ENCODE measurements at places on chromosomes 4 and X. TPM values are rescaled to one million over a fixed set of nuclear protein-coding genes. Genes with fewer than 3 reads are reported as not detected.

DNA sequence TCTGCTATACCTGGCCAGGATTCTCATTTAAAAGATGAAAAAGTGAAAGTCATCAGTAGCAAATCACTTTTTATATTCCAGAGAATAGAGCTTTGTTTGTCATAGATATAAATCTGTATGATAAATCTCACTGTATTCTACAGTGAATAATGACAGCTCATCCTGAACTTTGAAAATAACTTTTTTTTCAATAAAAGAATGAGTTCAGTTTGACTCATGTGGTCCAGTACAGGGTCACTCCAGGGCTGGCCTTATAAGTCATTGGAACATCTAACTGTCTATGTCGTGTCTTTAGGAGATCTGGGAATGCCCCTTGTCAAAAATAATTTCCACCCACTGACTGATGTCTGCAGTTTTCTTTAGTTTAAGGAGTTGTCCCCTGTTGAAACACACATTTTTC, 18.5 kb upstream of the CXCL8 start:
- H3K27ac ChIP-seq: no peak overlapping the region
- DNase-seq: no peak
- peaks cover 7% of the 10 kb centered on the region for H3K4me1 ChIP-seq
- H3K36me3 ChIP-seq: no peaks in the 10 kb centered on the region
- H3K27me3 ChIP-seq: no peaks in the 10 kb centered on the region

DNA sequence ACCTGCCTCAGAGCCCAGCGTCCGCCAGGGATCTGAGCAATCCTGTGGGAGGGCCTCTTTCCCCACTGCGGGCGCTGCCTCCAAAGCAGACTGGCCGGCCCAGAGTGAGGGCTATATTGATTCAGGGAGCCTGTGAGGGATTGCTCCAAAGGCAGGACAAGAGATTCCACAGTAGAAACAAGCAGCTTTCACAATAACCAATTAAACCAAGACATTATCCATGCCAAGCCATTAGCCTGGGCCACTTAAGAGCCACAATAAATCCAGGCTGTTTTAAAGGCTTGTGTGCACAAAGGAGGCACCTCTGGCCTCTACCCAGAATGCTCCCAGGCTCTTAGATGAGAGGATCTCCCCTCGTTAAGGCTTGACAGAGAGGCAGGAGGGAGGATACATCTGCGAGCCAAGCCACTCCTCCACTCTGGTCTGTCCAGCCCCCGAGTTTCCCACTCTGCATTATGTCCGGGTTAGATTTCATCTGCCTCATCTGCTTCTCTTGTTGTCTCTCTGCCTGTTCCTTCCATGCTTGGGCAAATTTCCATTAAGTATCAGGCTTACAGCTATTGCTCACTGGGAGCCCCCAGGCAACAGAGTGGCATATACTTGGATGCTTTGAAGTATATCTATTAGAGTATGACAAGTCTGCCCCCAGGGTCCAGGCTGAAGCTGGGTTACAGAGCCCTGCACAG, 357.9 kb downstream of the UNC5C start:
- H3K27ac ChIP-seq: no peak overlapping the region
- H3K4me3 ChIP-seq: no peak overlapping the region
- H3K36me3 ChIP-seq: no peaks in the 10 kb centered on the region
- no peak for DNase-seq
- H3K4me1 ChIP-seq: peaks cover 18% of the 10 kb centered on the region
- H3K27me3 ChIP-seq: no peaks in the 10 kb centered on the region

The TBX22 gene
- not detected for total RNA-seq

DNA sequence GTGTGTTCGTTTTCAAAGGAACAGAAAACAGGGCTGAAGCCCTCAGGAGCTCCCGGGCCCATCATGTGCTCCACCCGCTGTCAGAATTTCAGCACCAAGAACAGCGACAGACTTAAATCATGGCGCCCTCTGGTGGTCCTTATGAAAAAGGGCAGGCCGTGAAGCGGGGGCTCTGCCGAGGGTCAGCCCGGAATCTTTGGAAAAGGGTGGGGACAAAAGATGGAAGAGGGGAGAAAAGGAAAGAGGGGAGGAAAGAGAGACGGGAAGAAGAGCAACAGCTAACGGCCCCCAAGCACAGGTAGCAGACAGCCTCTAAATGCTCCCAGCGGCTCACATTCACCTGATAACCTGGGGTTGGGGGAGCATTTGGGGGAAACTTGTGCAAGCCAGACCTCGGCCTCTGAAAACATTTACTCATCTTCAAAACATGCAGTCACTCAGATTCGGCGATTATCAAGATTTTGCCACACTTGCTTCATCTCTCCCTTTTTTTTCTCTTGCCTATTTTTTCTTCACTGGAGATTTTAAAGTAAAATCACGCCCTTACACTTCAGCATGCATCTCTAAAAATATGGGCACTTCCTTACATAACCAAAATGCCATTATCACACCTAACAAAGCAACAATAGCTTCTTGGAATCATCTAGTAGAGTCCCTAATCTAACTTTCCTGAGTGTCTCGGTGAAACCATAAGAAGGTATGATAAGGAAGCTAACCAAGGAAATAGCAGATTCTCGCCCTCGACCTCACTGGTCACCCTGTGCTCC, 28.1 kb upstream of the MAN2B2 start:
- H3K4me3 ChIP-seq: no peak overlapping the region
- H3K36me3 ChIP-seq: no peaks in the 10 kb centered on the region
- peaks cover 7% of the 10 kb centered on the region for H3K27me3 ChIP-seq
- no peak overlapping the region for H3K27ac ChIP-seq

DNA sequence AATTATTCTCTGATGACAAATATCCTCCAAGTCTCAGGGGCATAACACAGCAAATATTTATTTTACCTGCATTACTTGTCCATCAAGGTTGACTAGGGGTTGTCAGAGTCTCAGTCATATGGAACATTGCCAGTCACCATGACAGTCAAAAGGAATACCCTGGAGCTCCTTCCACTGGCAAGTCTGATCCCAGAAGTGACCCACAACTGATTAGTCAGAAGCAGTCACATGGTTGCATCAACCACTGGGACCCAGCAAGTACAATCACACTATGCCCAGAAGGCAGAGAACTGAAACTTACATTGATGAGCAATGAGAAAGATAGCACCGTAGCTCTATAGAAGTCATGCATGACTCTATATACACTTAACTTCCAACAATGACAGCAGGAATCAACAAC, 41.9 kb upstream of the SOD3 start:
- peaks cover 4% of the 10 kb centered on the region for H3K27me3 ChIP-seq
- no peak for DNase-seq
- H3K4me1 ChIP-seq: no peaks in the 10 kb centered on the region
- H3K4me3 ChIP-seq: no peak overlapping the region

DNA sequence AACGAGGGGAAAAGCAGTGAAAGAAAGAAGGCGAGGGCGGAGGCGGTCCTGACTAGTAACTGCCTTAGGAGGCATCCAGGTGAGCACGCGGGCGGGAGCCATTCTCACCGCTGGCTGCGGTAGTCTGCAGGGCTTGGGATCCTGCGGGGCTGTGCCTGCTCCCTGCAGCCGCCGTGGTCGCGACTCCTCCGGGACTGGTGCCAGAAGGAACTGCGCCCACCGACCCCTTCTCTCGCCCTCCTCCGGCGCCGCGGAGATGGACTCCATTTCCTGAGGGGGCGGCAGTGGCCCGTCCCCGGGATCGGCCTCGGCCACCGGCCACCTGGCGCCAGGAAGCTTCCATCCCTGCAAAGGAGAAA, 543 bp downstream of the NFXL1 start:
- peaks cover 22% of the 10 kb centered on the region for H3K36me3 ChIP-seq
- peaks cover 38% of the 10 kb centered on the region for H3K4me1 ChIP-seq
- peak overlapping the region; percentile 97 for H3K4me3 ChIP-seq
- no peaks in the 10 kb centered on the region for H3K27me3 ChIP-seq

GRCh38 chr4:72564184-72564583, 4.8 kb downstream of the ADAMTS3 start:
- no peak overlapping the region for H3K4me3 ChIP-seq
- no peaks in the 10 kb centered on the region for H3K36me3 ChIP-seq
- no peak for DNase-seq
- peaks cover 13% of the 10 kb centered on the region for H3K4me1 ChIP-seq

- DNase-seq: peak; percentile 94
- peak within 1 kb of the TSS; percentile 98 for H3K27ac ChIP-seq
- peaks cover 38% of the 10 kb centered on the region for H3K4me1 ChIP-seq
- H3K27me3 ChIP-seq: no peaks in the 10 kb centered on the region
- peaks cover 5% of the 10 kb centered on the region for H3K36me3 ChIP-seq
These were observed at the start of gene WDR44 for GRCh38 chrX:118345464-118346257. Gene WDR44 (plus strand): TSS chrX:118346106. CDS start chrX:118346504, 398 bp downstream.

DNA sequence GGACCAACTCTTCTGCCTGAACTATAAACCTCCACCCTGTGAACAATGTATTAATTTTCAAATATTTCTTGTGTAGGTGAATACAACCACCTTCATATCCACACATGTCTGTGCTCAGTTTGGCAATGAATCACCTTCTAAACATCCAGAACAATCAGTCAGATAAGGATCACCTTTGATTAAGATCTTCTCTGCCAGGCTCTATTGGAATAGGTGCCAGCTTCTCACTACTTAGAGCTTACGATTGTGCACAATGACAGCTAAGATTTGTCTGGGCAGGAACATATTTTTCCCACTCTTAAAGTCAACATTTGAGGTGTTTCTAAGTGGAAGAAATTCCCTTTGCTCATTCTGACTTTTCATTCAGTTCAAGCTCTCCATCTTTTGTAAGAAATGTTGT, 237.2 kb downstream of the IL1RAPL2 start:
- H3K27me3 ChIP-seq: no peaks in the 10 kb centered on the region
- no peaks in the 10 kb centered on the region for H3K36me3 ChIP-seq
- no peaks in the 10 kb centered on the region for H3K4me1 ChIP-seq

DNA sequence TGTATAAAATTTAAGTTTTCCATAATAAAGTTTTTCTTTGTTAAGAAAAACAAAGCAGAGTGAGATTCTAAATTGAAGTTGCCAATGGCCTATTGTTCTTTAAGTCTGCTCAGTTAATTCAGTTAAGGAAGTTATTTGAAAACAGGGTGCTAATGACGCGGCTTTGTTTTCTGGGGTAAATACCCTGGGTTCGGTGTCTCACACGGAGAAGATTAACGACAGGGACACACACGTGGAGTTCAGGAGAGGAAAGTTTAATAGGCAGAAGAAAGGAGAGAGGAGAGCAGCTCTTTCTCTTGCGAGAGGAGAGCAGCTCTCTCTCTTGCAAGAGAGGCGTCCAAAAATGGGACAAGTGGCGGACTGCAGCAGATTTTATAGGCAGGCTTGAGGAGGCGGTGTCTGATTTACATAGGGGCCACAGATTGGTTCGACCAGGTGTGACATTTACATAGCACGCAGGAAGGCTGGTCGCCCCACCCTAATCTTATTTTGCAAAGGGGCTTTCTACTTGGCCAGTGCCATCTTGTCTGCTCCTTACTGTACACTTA, 9.6 kb downstream of the CA5B start:
- no peaks in the 10 kb centered on the region for H3K27me3 ChIP-seq
- H3K27ac ChIP-seq: no peak overlapping the region
- no peak overlapping the region for H3K4me3 ChIP-seq
- DNase-seq: no peak
- peaks cover 59% of the 10 kb centered on the region for H3K4me1 ChIP-seq

GRCh38 chr4:2393353-2394270, 24.8 kb downstream of the ZFYVE28 start:
- peaks cover 23% of the 10 kb centered on the region for H3K27me3 ChIP-seq
- peak overlapping the region; percentile 76 for H3K27ac ChIP-seq
- H3K36me3 ChIP-seq: no peaks in the 10 kb centered on the region
- peak; percentile 17 for DNase-seq
- no peak overlapping the region for H3K4me3 ChIP-seq

DNA sequence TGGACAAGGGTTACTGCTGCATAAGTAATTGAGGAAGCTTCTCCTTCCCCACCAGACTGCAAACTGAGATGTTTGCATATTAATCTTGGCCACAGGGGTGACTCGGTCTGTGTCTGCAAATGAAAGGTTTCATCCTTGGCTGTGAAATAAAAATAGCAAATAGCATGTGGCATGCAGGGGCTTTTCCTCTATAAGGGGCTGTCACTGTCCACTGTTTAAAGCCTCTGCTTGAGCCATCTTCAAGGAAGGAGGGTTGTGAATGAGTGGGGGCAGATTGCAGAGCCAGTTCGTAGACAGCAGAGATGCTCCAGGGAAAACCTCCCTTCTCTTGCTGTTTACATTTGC, 33.3 kb downstream of the TMSB4X start:
- H3K4me1 ChIP-seq: peaks cover 75% of the 10 kb centered on the region
- H3K4me3 ChIP-seq: no peak overlapping the region
- DNase-seq: no peak
- H3K27me3 ChIP-seq: no peaks in the 10 kb centered on the region
- H3K27ac ChIP-seq: peak overlapping the region; percentile 66

- no peak for DNase-seq
- H3K36me3 ChIP-seq: no peaks in the 10 kb centered on the region
- no peak overlapping the region for H3K27ac ChIP-seq
- no peaks in the 10 kb centered on the region for H3K27me3 ChIP-seq
These were observed 655.3 kb upstream of the FRG1 start for GRCh38 chr4:189285377-189285776.

The ADH1A gene
- not detected for total RNA-seq

- H3K4me1 ChIP-seq: no peaks in the 10 kb centered on the region
- H3K4me3 ChIP-seq: no peak overlapping the region
These were observed 355.5 kb downstream of the KCNIP4 start for GRCh38 chr4:21592970-21593670.

The FMR1NB gene
- not detected for total RNA-seq

GRCh38 chr4:2624782-2625530, 88.5 kb downstream of the FAM193A start:
- H3K4me3 ChIP-seq: no peak overlapping the region
- peaks cover 4% of the 10 kb centered on the region for H3K4me1 ChIP-seq
- DNase-seq: no peak

- H3K4me3 ChIP-seq: no peak overlapping the region
- no peak overlapping the region for H3K27ac ChIP-seq
- no peaks in the 10 kb centered on the region for H3K4me1 ChIP-seq
These were observed 205.5 kb upstream of the NUDT6 start for GRCh38 chr4:123127875-123128274.

DNA sequence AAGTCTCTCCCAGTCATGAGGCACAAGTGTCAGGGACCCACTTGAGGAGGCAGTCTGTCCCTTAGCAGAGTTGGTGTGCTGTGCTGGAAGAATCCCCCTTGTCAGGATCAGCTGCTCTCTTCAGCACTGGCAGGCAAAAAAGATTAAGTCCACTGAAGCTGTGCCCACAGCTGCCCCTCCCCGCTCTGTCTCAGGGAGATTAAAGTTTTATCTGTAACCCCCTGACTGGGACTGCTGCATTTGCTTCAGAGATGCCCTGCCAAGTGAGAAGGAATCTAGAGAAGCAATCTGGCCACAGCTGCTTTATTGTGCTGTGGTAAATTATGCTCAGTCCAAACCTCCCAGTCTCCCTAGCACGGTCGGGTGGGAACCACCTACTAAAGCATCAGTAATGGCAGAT, 37.4 kb upstream of the HEPH start:
- H3K4me1 ChIP-seq: no peaks in the 10 kb centered on the region
- H3K27ac ChIP-seq: no peak overlapping the region
- H3K4me3 ChIP-seq: no peak overlapping the region
- no peak for DNase-seq

- H3K36me3 ChIP-seq: no peaks in the 10 kb centered on the region
- H3K27me3 ChIP-seq: no peaks in the 10 kb centered on the region
- no peak overlapping the region for H3K27ac ChIP-seq
- no peaks in the 10 kb centered on the region for H3K4me1 ChIP-seq
- no peak for DNase-seq
These were observed 63.4 kb downstream of the PSAPL1 start for GRCh38 chr4:7371210-7371941.

The DNAAF6 gene
- total RNA-seq: not detected

- no peak overlapping the region for H3K27ac ChIP-seq
- DNase-seq: no peak
- no peaks in the 10 kb centered on the region for H3K36me3 ChIP-seq
- H3K4me3 ChIP-seq: no peak overlapping the region
These were observed 39.6 kb downstream of the PTCHD1 start for GRCh38 chrX:23374291-23374690.

- peaks cover 1% of the 10 kb centered on the region for H3K27me3 ChIP-seq
- H3K27ac ChIP-seq: no peak overlapping the region
- no peak for DNase-seq
- H3K4me3 ChIP-seq: no peak overlapping the region
These were observed 64.4 kb upstream of the ACSL4 start for GRCh38 chrX:109797311-109797975.

All from activated CD4-positive, alpha-beta T cell treated with anti-CD3 and anti-CD28 coated beads, Interleukin-2, amount 10 ng/mL, durations not matched to agents 7 days and 5 days (primary cell).